ENCODE measurements at places on chromosomes 6 and 20.

DNA sequence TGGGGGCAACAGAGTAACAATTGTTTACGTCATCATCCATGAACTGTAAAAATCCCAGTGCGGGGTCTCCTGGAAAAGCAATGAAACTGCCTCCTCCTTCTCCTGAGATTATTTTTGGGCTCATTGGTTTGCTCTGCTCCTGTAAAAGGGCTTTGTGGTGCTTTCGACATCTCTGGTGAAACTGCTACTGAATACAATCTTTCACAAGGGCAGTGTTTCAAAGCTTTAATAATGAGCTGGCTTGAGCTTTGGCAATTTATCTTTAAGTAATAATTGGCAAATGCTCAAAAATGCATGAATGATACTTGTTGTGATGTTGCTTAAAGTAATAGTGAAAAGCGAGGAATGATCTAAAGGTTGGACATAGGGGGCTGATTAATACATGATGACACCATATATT lies 43.5 kb upstream of the ENPP1 start:
- H3K4me3 ChIP-seq = no peak overlapping the region
- peaks cover 13% of the 10 kb centered on the region for H3K27me3 ChIP-seq
- no peak for DNase-seq
- H3K36me3 ChIP-seq = no peaks in the 10 kb centered on the region
- no peak overlapping the region for H3K27ac ChIP-seq

DNA sequence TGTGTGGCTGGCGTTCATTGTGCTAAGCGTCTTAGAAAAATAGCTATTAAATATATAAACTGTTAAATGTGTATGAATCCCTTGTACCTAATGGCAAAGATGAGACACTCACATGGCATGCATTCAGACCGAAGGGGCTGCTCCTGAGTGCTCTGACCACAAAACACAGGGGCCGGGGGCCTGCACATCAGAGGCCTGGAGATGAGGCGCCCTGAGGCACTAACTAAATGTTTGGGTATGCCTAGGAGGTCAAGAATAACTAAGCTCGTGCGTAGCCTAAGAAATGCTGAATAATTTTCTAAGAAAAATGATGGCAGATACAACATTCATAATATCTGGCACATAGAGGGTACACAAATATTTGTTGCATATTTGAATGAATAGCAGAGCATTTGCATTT lies 92.5 kb downstream of the PSMB1 start:
- H3K36me3 ChIP-seq = no peaks in the 10 kb centered on the region
- peaks cover 3% of the 10 kb centered on the region for H3K27me3 ChIP-seq
- no peak for DNase-seq
- H3K4me3 ChIP-seq = no peak overlapping the region

DNA sequence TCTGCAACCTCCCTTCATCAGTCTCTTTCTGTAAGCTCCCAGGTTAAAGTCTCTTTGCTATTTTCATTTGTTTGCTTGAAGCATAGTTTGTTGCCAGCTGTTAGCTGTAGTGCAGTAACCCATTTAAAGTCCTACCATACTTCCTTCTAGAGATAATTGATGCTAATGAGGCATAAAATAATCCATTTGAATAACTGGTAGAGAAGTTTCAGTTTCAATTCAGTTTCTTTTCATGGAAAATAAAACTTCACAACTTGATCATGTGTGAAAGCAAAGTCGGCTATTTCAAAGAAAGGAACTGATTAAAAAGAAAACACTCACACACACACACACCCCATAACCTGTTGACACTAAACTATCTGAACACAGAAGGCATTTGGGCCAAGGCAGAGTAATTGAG lies 68.5 kb upstream of the TENT5A start:
- peak overlapping the region; percentile 32 for H3K27ac ChIP-seq
- peaks cover 8% of the 10 kb centered on the region for H3K27me3 ChIP-seq
- H3K4me3 ChIP-seq = no peak overlapping the region
- no peak for DNase-seq

DNA sequence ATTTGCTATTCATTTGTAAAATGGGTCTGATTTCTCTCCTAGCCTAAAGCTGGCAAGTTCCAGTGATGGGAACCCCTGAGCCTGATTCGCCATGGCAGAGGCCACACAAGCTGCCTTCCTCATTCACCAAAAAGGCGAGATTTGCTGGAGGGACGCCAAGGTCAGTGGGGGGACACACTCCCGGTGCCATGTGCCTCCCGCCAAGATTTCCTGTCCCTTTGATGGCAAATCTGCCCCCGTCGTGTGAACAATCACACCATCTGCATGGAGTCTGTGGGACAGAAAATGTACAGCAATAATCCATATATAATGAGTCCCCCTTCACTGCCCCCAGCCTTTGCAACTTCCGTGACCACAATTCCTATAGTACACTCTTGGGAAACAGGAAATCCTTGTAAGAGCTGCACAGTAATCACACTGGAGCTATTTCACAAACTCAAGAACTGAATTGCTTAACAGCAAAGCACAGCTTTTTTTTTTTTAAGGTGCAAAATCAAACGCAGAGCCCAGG lies 15.7 kb upstream of the IGF2R start:
- no peak overlapping the region for H3K4me3 ChIP-seq
- peaks cover 20% of the 10 kb centered on the region for H3K27me3 ChIP-seq
- DNase-seq = no peak
- no peaks in the 10 kb centered on the region for H3K4me1 ChIP-seq

- peaks cover 24% of the 10 kb centered on the region for H3K27me3 ChIP-seq
- H3K4me1 ChIP-seq = no peaks in the 10 kb centered on the region
- no peak for DNase-seq
- no peak overlapping the region for H3K4me3 ChIP-seq
Observed at GRCh38 chr20:38290829-38291814, 12.8 kb upstream of the BPI start.

GRCh38 chr6:147042679-147043078 lies 161.5 kb upstream of the STXBP5 start:
- H3K4me3 ChIP-seq = no peak overlapping the region
- DNase-seq = no peak
- no peaks in the 10 kb centered on the region for H3K36me3 ChIP-seq
- H3K27me3 ChIP-seq = no peaks in the 10 kb centered on the region
- H3K27ac ChIP-seq = no peak overlapping the region

All from activated CD4-positive, alpha-beta memory T cell treated with anti-CD3 and anti-CD28 coated beads, Interleukin-2, amount 10 ng/mL, durations not matched to agents 7 days and 5 days (primary cell).